ENCODE measurements at places on chromosomes 12 and 14.

DNA sequence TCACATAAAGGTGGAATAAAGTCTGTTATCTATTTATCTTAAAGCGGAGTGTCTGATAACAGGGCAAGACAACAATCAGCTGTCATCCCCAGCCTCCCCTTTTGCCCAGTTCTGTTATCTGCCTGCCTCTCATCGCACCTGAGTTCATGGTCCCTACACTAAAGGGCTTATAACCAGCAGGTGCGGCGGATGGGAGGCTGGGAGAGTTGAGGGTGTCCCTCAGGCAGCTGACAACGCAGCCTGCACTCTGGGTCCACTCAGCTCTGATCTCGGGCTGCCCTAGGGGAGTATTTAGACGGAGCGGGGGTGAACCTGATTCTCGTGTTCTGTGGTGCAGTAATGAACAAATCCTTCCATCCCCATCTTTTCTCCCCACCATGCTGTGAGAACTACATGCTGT is 34.0 kb upstream of the JDP2 start:
- DNase-seq: no peak

GRCh38 chr12:98816720-98817119 is 171.6 kb downstream of the APAF1 start:
- no peak for DNase-seq

GRCh38 chr12:4324366-4324765 is 3.4 kb downstream of the TIGAR start:
- no peak for DNase-seq

DNA sequence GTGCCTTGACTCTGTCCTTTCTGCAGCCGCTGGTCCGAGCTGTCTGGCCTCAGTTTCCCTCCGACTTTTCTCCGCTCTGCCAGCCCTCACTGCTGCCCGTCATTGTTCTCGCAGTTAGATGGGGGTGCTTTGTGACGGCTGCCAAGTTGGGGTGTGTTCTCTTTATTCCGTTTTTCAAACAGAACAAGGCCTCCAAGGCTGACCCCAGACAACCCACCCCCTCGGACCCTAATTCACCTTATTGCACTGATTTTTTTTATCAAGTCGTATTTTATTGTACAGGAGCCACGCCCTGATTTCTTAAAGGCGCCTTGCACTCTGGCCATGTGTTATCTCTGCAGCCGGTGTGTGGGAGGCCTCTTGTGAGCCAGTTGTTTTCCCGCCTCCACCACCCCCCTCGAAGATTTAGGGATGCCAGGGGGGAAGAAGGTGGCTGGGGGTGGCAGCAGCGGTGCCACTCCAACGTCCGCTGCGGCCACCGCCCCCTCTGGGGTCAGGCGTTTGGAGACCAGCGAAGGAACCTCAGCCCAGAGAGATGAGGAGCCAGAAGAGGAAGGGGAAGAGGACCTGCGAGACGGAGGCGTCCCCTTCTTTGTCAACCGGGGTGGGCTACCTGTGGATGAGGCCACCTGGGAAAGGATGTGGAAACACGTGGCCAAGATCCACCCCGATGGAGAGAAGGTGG is 1.3 kb downstream of the VASH1 start:
- DNase-seq: no peak

- no peak for DNase-seq
Observed at GRCh38 chr12:71162832-71163763, 5.3 kb upstream of the TSPAN8 start.
